ENCODE measurements at places on chromosomes 5 and 9.

- no peak for DNase-seq
Observed at GRCh38 chr5:179765400-179765799, 28.4 kb upstream of the LTC4S start.

GRCh38 chr9:90188656-90189055, 454.0 kb downstream of the DIRAS2 start:
- DNase-seq = no peak

GRCh38 chr5:172042183-172042582, 35.7 kb upstream of the FBXW11 start:
- no peak for DNase-seq

GRCh38 chr5:180271221-180271620, 20.7 kb downstream of the MAPK9 start:
- no peak for DNase-seq

- no peak for DNase-seq
Observed at GRCh38 chr9:15211815-15212495, 95.1 kb downstream of the TTC39B start.

DNA sequence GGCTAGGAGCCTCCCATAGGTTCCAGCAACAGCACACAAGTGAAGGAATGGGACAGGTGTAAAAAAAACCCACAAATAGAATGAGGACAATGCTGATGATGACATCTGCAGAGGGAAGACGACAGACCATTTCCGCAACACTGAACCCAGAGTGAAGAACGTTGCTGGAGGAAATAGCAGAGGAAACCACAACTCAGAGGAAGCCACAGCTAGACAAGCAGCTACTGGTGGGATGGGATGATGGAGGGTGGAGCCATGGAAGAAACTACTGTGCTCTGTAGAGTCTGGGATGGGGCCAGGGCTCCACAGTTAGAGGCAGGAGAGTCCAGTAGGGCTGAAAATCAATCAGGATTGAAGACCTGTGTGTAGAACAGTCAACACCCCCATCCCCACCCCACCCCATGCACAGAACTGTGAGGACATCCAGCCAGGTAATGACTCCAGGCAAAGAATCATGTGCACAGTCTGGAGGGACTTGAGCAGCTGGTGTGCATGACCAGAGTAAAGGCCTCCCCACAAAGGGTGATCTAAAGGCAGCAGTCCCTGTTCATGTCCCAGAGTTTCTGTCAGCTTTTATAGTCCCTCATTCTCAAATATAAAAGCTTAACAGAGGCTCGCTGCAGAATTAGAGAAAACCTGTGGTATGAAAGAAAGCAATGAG, 65.2 kb upstream of the SPIN1 start:
- DNase-seq = peak; percentile 51

DNA sequence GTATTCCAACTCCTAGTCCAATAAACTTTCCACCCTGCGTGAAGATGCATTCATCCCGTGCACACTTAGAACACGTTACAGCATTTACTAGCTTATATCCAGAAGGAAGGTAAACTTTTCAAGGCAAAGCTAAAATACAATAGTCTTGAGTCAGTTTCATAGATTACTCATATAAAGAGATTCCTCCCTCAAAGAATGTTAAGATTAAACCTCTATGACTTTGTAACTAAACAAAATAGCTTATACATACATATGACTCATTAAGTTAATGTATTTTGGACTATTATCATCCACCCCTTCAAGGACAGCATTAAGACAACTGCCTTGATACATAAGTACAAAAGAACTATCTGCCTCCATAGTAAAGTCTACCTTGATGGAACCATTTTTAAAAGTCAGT, 36.1 kb downstream of the TLE1 start:
- DNase-seq = no peak

- DNase-seq = no peak
Observed at GRCh38 chr9:109086221-109086620, 33.5 kb downstream of the TMEM245 start.

GRCh38 chr9:3954331-3955304, 345.2 kb downstream of the GLIS3 start:
- no peak for DNase-seq

GRCh38 chr5:100623719-100624118, 88.5 kb downstream of the FAM174A start:
- DNase-seq = peak; percentile 50

DNA sequence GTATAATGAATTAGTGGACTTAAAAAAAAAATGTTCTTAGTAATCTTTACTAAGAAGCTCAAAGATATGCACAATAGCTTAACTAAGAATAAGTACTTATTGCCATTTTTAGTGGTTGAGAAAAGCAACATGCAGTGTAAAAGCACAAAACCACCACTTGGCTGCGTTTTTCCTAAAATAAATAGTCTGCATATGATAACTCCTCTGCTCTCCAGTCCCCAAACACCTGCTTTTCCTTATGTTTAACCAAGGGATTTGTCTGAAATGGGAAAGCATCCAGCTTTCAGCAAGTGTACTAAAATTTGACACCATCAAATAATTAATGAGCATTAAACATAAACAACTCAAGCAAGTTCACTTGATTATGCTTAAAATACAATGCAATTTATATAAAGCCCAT, 41.4 kb downstream of the PSIP1 start:
- DNase-seq = no peak

DNA sequence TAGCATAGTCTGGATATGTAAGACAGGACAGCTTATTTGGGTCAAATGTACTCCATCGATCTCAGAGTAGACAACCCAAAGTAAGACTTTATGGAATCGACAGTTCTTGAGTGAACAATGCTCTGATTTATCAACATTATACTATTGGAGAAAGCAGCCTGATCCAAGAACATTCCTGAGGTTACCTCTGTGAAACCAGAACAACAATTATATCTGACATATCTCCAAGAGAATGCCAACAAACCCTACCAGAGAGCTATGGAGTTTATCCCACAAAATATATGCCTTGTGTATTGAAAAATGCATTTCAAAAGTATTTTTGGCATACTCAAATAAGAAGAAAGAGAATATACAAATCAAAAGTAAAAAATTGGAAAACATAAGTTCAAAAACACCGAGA, 1985.9 kb downstream of the EFNA5 start:
- no peak for DNase-seq

DNA sequence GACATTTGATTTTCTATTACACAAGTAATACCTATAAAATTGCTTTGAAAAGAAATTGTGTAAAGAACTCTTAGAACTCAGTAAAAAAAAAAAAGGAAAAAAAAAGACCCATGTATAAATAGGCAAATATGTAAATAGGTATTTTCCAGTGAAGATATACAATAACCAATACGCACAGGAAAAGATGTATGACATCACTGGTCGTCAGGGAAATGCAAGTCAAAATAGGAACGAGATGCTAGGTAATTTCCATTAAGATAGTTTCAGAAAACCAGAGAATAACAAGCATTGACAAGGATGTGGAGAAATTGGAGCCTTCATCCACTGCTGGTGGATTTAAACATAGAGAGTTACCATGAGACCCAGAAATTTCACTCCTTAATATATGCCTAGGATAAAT, 708.8 kb downstream of the MTRR start:
- DNase-seq = no peak

GRCh38 chr5:112385566-112385965, 33.5 kb downstream of the EPB41L4A start:
- no peak for DNase-seq

- no peak for DNase-seq
Observed at GRCh38 chr9:79040671-79041070, 531.1 kb upstream of the TLE4 start.

DNA sequence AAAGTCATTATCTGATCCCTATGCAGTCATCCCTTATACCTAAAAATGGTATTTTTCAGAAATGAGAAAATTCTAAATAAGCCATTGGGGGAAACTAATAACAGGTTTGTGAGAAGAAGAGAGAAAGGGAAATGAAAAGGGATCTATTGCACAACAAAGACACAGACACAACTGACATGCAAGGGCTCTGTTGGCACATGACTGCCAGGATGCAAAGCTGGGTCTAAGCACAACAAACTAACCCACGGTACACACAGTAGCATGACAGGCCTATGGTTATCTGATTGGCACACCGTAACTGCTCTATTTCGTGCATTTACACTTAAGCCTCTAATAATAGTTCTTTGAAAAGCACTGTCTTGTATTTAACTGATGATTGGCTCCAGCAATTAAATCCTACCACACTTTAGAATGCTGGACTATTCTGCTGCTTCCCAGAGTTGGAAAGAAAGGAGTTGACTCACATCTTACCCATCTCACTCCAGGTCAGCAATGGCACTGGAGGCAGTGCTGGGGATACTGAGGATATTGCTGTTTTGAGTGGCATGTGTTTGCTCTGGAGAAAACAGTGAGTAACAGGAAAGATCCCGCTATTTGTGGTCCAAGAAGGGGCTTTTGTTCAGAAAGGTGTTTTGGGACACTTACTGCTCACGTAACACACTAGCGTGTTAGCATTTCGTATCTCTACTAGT, 328.3 kb downstream of the GLIS3 start:
- DNase-seq = no peak

- no peak for DNase-seq
Observed at GRCh38 chr9:136075881-136076678, 19.0 kb downstream of the NACC2 start.

GRCh38 chr5:155394727-155395126, 381.2 kb downstream of the KIF4B start:
- no peak for DNase-seq

DNA sequence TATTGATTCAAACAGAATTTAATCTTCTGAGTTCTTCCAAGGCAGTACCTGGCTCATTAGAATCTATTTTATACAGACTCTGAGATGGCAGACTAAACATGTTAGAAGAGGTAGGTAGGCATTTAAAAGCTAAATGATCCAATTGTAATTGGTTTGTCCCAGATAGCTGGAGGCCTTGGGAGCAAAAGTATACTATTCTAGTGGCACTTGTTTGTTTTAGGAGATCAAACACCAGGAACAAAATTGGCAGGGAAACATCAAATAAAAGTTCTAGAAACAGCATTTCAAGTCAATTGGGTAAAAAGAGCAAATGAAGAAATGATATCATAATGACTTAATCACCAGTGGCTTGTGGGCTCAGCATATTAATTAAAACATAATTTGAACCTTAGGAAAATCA, 521.4 kb downstream of the PRR16 start:
- DNase-seq = no peak

GRCh38 chr5:58099257-58099656, 360.6 kb downstream of the PLK2 start:
- DNase-seq = no peak

GRCh38 chr5:110865400-110866094, 126.7 kb downstream of the SLC25A46 start:
- no peak for DNase-seq

DNA sequence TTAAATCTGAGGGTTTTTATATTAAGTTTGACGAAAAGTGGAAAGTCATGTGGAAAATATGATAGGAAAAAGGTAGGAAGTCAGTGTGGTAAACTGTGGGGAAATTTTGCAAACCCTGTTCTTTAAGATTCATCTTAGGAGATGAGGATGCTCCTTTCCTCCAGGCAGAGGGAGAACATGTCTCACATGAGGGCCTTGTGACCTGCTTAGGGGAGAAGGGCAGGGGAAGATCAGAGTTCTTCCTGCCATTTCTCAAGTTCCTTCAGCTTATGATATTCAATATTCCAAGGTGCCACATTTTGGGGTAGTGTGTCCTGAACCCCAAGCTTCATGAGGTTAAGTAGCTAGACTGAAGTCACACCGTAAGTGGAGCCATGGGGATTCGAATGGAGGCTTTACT, 53.7 kb downstream of the MAPKAP1 start:
- no peak for DNase-seq

DNA sequence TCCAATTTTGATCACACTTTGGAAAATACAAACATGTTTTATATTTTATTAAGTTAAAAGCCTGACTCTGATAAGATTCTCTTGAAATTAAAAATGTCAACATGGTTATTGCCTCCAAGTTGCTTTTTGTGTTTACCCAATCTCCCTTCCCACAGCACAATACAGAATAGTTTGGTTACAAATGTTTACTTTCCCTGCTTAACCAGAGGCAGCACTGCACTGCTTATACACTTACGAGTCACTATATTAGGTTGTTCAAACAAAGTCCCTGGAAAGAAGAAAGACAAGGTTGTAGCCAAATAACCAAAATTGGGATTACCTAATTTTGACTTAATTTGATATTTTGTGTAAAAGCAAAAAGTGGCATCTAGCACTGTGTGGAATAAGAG, 25.9 kb downstream of the SRFBP1 start:
- no peak for DNase-seq

GRCh38 chr5:138641547-138642298, 66.5 kb upstream of the HSPA9 start:
- peak; percentile 65 for DNase-seq

- DNase-seq = no peak
Observed at GRCh38 chr9:85142968-85143367, 473.4 kb downstream of the NTRK2 start.

DNA sequence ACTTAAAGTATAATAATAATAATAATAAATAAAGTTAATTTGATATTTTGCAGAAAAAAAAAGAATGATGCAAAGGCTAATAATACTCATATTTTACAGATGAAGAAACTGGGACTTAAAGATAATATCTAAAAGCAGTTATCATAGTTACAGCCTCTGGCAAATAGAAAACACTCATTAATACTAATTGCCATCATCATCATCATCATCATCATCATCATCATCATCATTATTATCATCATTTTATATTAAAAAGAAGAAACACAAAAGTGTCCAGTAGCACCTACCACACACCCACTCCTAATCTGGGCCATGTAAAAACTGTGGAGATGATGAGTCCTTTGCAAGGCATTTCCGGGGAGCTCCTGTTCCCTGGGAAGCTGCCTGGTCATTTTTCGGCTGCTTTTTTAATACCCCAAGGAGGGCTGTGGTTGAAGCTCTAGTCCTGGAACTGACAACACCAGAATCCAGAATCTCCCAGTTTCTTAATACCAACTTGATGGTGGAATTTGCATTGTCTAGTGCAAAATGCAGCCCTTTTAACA, 70.8 kb downstream of the HTR4 start:
- DNase-seq = no peak

- no peak for DNase-seq
Observed at GRCh38 chr5:128092144-128092543, 8.6 kb downstream of the SLC12A2 start.

Measured in CD4-positive, alpha-beta T cell treated with Interleukin-15 for 4 hours (primary cell).